ENCODE measurements at places on chromosomes 11 and 22. TPM values are rescaled to one million over a fixed set of nuclear protein-coding genes. Genes with fewer than 3 reads are reported as not detected.

Gene METTL15
- total RNA-seq, result 14.2 TPM

Gene MOGAT2
- total RNA-seq, result not detected

Gene GTF2H1
- total RNA-seq, result 62.2 TPM

Gene APOL2
- 77.2 TPM for total RNA-seq

Gene P2RX6
- total RNA-seq, result 0.66 TPM

Gene MMP26
- total RNA-seq, result not detected

Gene NECTIN1
- total RNA-seq, result 29.1 TPM

Gene LRRC4C
- total RNA-seq, result 9.0 TPM

Gene MUC5AC
- not detected for total RNA-seq

Gene EI24
- total RNA-seq, result 65.1 TPM

Gene BDNF
- total RNA-seq, result 0.30 TPM

Gene IZUMO1R
- not detected for total RNA-seq

Gene C11orf87
- 0.87 TPM for total RNA-seq

Gene CADM1
- 26.0 TPM for total RNA-seq

Gene VSIG10L2
- not detected for total RNA-seq

Gene OR52R1
- not detected for total RNA-seq

Gene RTN4RL2
- total RNA-seq, result 0.20 TPM

Gene PDE3B
- 15.3 TPM for total RNA-seq

Gene IRAG1
- total RNA-seq, result 23.1 TPM

Gene SRSF8
- 79.8 TPM for total RNA-seq

Gene RNH1
- 295 TPM for total RNA-seq

Gene MFRP
- 0.44 TPM for total RNA-seq

Gene IL18
- 29.0 TPM for total RNA-seq

Gene OR10D3
- total RNA-seq, result not detected

Gene C11orf86
- total RNA-seq, result not detected

Gene RAB36
- total RNA-seq, result 7.5 TPM

Gene KRTAP5-8
- not detected for total RNA-seq

Gene LMO2
- 13.8 TPM for total RNA-seq

Gene OR2AT4
- total RNA-seq, result 1.2 TPM

Gene LSP1
- total RNA-seq, result 54.0 TPM

Gene TRIM34
- total RNA-seq, result 2.2 TPM

Gene RAB39A
- not detected for total RNA-seq

Gene KMT2A
- 88.8 TPM for total RNA-seq

Gene SCARF2
- 28.4 TPM for total RNA-seq

Gene TENM4
- 15.3 TPM for total RNA-seq

Gene SAA2
- total RNA-seq, result not detected

Gene BRSK2
- 2.4 TPM for total RNA-seq

Gene C22orf31
- not detected for total RNA-seq

Gene GRAP2
- 10.5 TPM for total RNA-seq

Gene SLC22A12
- total RNA-seq, result not detected

Gene SMTNL1
- total RNA-seq, result not detected

Gene C11orf42
- total RNA-seq, result not detected

Gene CNGA4
- total RNA-seq, result not detected

Gene NTM
- total RNA-seq, result 11.4 TPM

Gene CSF2RB
- total RNA-seq, result 14.3 TPM

Gene MUC15
- not detected for total RNA-seq

Gene PLAAT4
- 43.7 TPM for total RNA-seq

Gene MAJIN
- total RNA-seq, result not detected

Gene PIH1D2
- 3.9 TPM for total RNA-seq

Gene SCN3B
- total RNA-seq, result 2.4 TPM

Gene SYCE3
- not detected for total RNA-seq

Gene PNPLA3
- total RNA-seq, result 0.78 TPM

Gene B3GAT1
- 6.6 TPM for total RNA-seq

Gene EIF1AD
- total RNA-seq, result 40.6 TPM

Gene OLFML1
- total RNA-seq, result 13.1 TPM

Gene TRIM6
- 3.1 TPM for total RNA-seq

Gene SLC43A1
- 47.3 TPM for total RNA-seq

Gene TMEM191C
- total RNA-seq, result 0.98 TPM
